ENCODE measurements at places on chromosomes 5 and 9.

DNA sequence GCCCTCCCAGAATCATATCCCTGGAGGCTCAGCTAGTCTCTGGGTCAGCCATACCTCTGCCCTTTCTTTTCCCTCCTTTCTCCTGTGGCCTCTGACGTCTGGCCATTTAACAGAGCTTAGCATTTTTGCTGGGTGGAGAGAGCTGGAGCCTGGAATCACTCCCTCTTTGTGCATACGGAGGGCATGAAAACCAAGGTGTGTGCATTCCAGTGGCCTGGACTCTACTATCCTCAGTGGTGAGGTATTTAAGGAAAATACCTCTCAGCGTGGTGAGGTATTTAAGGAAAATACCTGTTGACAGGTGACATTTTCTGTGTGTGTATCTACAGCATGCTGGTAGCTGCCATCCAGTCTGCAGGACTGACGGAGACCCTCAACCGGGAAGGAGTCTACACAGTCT, 27.5 kb downstream of the TGFBI start:
- DNase-seq = no peak

- DNase-seq = no peak
These were observed 199.7 kb downstream of the TMC1 start for GRCh38 chr9:72721067-72721466.

GRCh38 chr9:133811471-133811870, 73.3 kb upstream of the SARDH start:
- no peak for DNase-seq

- no peak for DNase-seq
These were observed 161.5 kb downstream of the CARTPT start for GRCh38 chr5:71880536-71880935.

DNA sequence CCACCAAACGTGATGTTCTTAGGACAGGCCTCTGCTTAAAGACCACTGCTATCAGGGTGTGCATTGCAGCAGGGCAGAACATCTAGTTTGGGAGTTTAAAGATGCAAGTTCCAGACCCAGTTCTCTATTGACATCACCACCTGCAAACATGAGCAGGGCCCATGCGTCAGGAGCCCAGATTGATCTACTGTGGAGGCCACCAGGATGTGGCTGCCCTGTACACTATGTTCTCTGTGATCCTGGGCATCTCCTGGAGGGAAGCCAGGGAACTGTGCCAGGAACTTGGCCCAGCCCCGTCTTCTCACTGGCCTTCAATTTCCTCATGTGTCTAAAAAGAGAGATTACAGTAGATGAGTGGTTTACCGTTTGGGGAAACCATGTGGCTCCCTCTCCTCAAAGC, 87.1 kb downstream of the PDE6A start:
- DNase-seq = no peak

DNA sequence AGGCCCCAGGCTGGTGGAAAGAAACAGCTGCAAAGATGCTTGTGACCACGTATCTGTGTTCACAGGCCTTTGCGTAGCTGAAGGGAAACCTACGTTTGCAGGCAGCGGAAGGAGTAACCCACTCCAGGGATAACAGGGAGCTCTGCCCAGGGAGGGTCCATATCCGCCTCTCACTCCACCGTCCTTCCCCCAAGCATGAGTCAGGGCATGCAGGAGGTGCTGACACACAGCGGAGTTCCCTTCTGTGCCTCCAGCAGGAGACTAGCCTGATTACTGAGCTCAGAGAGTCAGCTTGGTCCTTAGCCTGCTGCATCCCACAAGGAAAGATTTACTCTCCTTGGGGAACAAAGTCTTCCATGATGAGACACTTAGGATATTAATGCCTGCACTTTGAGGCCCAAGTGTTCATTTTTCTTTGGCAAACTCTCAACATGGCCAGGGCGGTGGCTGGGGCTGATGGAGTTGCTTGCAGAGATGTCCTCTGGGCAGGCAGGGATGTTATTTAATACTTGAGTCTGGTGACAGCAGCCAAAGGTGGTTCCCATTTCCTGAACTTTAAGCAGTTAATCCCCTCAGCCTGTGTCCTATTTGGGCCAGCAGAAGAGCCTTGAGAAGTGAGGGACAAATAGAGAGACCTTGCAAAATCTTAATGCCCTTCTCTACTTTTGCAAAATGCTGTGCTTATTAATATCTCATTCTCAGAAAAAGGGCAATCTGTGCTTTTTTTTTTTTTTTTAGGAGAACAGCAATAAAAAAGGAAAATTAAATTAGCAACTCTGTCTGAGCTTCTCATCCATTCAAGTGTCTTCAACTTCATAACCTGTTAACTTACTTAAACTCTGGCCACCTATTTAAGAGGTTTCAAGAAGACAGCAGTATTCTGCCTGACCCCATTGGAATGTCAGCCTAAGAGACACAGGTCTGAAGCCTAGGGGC, 222.1 kb downstream of the HSPA4 start:
- no peak for DNase-seq

DNA sequence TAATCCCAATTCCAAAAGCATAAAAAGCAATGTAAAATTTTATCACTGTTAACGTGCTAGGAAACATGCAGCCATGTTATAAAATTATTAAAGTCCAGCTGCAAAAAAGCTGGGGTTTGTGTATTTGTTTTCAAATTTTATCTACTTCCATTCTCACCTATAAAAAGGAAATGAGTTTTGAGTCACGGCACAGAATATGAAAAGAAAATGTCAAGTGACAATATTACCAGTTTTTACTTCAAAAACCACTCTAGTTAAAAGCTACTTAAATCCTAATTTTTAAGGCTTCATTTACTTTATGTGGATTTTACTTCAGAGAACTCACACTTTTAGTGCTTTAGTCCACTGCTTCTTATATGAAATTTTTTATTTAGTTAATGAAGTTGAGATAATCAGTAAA, 72.7 kb upstream of the IFNE start:
- DNase-seq = no peak

GRCh38 chr5:129271308-129271707, 176.8 kb downstream of the ISOC1 start:
- DNase-seq = no peak

Measured in activated CD4-positive, CD25-positive, alpha-beta regulatory T cell (primary cell).